Cerebellar cortex (tissue), 1 donor: ENCODE measurements at places on chromosomes 12 and 14.

DNA sequence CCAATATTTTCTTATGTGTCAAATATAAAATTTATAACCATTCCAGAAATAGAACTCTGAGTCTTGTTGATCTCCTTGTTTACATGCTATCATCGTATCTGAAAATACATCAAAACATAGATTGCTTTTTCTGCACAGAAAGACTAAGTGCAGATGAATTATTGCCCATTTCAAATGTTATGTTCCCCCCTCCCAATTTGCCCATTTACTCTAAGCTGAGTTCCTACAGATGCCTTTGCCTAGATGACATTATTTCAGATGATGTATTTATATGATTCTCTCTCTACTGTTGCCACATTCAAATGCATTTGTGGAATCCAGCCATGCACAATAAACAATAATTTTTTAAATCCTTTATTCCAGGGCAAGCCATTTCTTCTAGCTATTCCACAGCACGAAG lies 810.1 kb upstream of the MGAT4C start:
- no peak for DNase-seq

- no peak for DNase-seq
Measured at GRCh38 chr14:104494483-104494882, 85.1 kb upstream of the C14orf180 start.

- no peak for DNase-seq
Measured at GRCh38 chr14:54627540-54628363, 60.8 kb downstream of the SAMD4A start.

GRCh38 chr12:21615431-21615830 lies 10.8 kb upstream of the GYS2 start:
- no peak for DNase-seq

GRCh38 chr14:75566752-75567151 lies 11.7 kb upstream of the FLVCR2 start:
- DNase-seq, result no peak

GRCh38 chr12:52024845-52025230 lies 18.1 kb downstream of the TAMALIN start:
- no peak for DNase-seq

GRCh38 chr12:114672817-114673168 lies 11.2 kb downstream of the TBX3 start:
- DNase-seq, result no peak

- no peak for DNase-seq
Measured at GRCh38 chr12:89690925-89691324, 17.7 kb downstream of the ATP2B1 start.

- DNase-seq, result peak; percentile 10
Measured at GRCh38 chr14:47917344-47917954, 242.0 kb upstream of the MDGA2 start.

GRCh38 chr12:106960443-106960842 lies 4.7 kb downstream of the TMEM263 start:
- no peak for DNase-seq

- no peak for DNase-seq
Measured at GRCh38 chr12:77861317-77861716, 30.6 kb downstream of the NAV3 start.

DNA sequence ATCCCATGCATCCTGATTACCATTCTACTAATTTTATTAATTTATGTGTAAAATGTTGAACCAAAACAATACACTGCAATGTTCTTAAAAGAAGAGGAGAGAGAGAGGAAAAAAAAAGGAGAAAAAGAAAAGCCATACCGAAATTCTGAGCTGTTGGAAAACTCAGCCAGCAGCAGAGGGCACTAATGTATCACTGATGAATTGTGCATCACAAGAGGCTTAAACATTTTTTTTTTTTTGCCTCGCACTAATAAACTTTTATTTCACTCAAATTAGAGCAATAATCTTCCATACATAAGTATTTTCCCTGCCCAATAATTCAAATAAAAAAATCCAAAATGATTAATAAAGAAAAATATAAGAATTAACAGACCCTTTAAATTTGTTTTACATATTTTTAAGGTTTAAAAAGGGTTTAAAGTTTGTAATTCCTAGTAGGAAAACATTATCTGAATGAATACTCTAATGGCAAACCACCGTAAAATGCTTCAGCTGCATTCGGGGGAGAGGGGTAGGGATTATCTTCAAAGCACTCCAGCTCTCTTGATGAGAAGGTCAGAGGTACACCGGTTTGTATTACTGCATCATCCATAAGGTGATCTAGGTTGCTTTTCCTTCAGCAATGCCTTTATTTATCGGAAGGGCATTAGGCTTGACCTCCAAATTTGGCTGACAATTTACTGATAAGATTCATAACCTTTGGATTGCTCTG lies 41.9 kb downstream of the ATP23 start:
- peak; percentile 42 for DNase-seq

GRCh38 chr12:99253068-99253467 lies 394.5 kb upstream of the GARIN6 start:
- DNase-seq, result no peak

GRCh38 chr14:36519431-36520321 lies at the start of gene NKX2-1:
NKX2-1 (minus strand) TSS chr14:36520232; CDS start chr14:36520129, 103 bp downstream.
- DNase-seq, result no peak

GRCh38 chr14:43858981-43859380 lies 648.1 kb downstream of the FSCB start:
- DNase-seq, result no peak

- DNase-seq, result peak; percentile 93
Measured at GRCh38 chr12:107091989-107092641, 1.2 kb downstream of the CRY1 start.

DNA sequence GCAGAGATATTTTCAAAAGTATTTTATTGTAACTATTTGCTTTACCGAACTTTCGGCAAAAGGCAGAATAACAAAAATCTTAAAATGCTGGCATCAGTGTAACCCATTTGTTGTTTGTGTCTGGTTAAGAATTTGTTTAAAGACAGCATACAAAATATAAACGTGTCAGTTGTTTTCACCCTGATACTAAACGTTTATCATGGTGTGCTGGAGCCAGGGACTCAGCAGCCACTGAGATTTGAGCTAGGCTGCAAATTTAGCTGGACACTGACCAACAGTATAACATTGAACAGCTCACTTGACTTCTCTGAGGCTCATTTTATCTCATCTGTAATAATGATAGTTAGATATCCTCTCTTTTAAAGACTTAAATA lies 183.7 kb downstream of the TMTC3 start:
- DNase-seq, result no peak

GRCh38 chr14:60734465-60735242 lies at the start of gene MNAT1:
MNAT1 (plus strand) TSS chr14:60734761; CDS start chr14:60734863, 102 bp downstream.
- DNase-seq, result peak; percentile 91

DNA sequence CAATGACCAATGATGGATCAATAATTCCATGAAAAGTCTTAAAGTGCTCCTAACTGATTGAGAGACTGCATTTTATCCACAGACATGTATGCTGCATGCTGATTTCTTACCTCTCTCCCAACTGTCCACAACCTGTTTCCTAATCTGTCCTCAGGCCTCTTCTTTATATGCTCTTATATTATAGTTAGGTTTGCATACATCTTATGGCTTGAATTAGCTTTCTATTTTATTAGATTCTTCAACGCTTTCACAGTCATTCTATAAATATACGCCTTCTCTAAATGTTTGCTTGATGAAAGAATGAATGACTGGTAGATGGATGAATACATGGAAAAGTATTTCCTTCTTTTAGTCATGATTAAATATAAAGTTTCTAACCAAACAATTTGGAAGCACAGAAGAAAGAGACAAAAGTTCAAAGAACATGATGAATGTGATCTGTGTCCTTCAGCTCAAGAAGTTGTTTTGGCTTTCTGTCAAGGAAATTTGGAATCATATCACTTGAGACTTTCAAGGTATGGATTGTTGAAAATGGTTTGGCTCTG lies 91.8 kb upstream of the NPAS3 start:
- DNase-seq, result no peak

DNA sequence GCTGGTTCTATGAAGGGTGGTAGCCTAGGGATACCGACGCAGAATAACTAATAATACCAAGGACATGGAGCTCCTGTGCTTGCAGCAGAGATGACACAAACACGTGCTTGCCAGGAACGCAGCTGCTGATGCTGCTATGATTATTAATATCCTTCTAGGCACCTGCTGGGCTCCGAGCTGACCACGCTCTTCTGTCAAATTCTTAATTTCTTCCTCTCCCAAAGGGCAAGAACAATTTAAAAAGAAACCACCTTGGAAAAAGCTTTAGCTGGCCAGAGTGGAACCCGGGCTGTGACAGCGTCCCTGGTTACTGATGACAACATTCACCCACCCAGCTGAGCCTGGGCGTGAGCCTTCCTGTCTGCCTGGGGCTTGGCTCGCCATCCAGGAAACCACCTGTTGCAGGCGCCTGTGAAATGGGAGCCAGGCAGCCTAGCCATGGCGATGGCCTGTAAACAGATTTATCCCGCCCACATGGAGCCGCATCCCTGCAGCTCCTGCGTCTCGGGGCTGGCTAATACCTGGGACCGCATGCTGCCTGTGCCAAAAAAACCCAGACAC lies 28.8 kb downstream of the CLMN start:
- peak; percentile 17 for DNase-seq

DNA sequence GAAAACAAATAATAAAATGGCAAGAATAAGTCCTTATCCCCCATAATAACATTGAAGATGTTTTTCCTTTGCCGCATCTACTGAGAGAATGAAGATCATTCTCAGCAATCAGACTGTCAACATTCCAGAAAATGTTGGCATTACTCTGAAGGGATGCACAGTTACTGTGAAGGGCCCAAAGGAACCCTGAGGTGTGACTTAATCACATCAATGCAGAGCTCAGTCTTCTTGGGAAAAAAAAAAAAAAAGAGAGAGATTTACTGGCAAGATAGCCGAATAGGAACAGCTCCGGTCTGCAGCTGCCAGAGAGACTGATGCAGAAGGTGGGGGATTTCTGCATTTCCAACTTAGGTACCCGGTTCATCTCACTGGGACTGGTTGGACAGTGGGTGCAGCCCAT lies 41.3 kb upstream of the OR6J1 start:
- DNase-seq, result no peak

DNA sequence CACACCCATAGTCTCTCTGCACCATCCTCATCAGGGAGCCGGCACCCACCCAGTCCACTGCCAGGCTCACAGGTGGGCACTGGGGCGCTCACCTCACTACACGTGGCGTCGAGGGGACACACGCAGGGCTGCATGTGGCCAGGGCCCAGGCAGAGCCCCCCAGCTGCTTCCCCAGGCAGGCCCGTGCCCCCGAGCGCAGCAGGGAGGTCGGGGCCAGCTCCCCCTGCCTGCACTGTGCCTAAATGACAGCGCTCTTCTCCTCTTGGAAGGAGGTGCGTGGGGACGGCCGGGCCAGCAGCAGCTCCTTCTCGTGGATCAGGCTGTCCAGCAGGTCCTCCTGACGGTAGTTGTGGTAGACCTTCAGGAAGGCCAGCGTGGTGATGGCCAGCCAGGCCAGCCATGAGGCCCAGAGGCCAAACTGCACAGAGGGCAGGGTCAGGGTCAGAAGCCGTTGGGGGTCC lies 11.3 kb downstream of the TMEM179 start:
- no peak for DNase-seq

DNA sequence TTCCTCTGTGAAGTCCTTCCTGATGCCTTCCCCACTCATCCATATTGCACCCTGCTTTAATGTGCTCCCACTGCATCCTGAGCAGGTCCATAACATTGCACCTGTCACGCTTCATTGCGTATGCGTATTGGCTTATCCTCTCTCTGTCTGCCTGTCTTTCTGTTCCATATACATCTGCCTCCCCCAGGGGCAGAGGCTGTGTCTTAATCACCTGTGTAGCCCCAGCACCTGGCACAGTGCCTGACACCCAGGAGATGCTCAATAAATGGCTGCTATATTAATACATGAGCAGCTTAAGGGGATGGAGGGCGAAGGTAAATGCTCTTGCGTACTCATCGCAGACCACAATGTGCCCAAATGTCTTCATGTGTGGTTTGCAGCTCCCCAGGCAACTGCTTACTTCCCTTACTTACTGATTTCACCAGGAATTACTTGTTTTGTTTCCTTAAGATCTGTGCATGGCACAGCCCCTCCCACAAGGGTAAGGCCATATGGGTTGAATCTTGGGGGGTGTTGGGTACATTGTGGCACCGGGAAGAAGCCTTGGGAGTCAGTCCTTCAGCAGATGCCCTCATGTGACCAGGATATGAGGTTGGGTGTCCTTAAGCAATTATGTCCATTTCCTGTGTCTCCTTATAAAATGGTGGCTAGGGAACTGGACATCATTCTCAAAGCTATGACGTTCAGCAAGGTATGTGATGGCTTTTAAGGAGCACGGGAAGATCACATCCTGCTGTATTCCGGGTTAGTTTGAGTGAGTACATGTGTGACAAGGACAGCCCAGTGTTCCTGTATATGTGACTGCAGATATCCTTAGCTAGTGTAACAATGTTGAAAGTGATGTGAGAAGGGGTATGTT lies 848 bp upstream of the CPNE6 start:
- peak; percentile 63 for DNase-seq

DNA sequence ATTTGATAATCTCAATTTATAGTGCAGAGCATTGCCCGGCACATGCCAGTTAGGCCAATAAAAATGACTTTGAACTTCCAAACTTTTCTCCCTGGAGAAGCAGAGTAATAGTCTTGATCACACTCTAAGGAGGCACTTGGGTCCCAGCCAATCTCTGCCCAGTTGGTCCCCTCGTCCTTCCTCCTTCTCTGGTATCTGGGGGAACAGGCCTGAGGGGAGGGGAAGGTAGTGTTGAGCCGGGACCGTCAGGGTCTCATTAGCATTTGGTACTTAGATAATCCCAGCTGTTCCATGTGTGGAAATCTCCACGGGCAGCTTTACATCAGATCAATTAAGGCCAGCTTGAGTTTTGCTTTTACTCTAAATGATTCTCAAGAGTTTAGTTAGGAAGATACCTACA lies 70.1 kb downstream of the ZNF641 start:
- no peak for DNase-seq

DNA sequence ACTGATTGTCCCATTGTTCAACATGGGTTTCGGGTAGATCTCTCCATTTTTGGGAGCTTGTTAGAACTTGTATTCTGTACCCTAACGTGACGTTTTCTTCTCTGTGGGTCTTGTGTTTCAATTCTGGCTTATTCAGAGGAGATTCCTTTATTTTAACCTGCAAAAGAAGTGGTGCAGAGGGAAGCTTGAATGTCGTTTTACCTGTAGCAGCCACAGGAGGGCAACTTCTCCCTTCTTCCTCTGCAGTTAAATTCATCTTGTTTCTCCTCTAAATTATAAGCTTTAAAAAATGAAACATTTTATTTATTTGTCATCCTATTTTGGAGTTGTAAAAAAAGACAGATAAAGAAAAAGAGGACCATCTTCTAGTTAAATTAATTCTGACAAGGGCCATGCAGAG lies 13.7 kb upstream of the CLEC4D start:
- DNase-seq, result no peak

DNA sequence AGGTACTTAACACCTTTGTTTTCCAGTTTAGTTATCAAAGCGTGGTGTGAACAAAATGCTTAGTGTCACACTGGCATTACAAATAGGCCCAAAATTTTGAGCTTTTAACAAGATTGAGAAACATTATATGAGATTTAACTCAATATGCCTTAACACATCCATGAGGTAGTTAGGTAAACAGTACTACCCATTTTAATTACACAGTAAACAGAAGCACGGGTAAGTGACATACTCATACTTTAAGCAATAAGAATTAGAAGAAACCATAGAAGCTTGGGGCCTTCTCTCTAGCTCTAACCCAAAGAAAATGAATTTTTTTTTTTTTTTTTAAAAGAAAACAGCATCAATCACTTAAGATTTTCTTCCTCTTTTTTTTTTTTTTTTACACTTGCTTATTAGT lies 15.5 kb upstream of the PHLDA1 start:
- DNase-seq, result no peak

- DNase-seq, result no peak
Measured at GRCh38 chr12:82436354-82436753, 78.0 kb downstream of the METTL25 start.

GRCh38 chr14:22846811-22847307 lies 10.5 kb downstream of the MMP14 start:
- DNase-seq, result no peak

GRCh38 chr14:61575126-61575525 lies 120.2 kb upstream of the HIF1A start:
- DNase-seq, result no peak
